ENCODE measurements at places on chromosomes 1 and 21.

- DNase-seq = no peak
Observed at GRCh38 chr1:219090607-219091006, 83.1 kb upstream of the LYPLAL1 start.

DNA sequence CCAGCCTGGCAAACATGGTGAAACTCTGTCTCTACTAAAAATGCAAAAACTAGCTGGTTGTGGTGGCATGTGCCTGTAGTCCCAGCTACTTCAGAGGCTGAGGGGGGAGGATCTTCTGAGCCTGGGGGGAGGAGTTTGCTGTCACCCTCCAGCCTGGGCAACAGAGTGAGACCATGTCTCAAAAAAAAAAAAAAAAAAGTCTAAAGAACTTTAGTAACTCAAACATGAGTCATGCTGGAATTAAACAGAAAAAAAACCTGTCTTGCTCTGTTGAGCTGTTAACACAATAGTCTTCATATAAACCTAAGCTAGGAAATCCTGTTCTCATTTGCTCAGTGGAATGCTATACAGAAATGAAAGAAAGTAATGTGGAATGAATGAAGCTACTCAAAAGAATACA, 16.7 kb upstream of the DISP1 start:
- no peak for DNase-seq

- DNase-seq = no peak
Observed at GRCh38 chr1:210369425-210369824, 40.7 kb downstream of the HHAT start.

DNA sequence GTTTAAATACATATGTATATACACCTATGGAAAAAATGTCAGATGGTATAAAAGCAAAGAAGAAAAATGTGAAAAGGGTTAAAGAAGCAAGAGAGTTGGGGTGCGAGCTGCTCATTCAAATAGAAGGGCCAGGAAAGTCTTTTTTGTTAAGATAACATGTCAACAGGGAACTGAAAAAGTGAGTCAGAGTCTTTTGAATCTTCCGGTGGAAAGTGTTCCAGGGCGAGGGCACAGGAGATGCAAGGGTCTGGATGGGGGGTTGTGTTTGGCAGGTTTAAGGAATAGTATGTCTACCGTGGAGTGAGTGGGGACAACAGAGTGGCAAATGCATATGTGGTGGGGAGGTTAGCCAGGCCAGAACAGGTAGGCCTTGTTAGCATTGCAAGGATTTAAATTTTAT, 22.2 kb upstream of the GNG12 start:
- DNase-seq = no peak

GRCh38 chr21:16215663-16216183, 485.9 kb downstream of the USP25 start:
- no peak for DNase-seq

DNA sequence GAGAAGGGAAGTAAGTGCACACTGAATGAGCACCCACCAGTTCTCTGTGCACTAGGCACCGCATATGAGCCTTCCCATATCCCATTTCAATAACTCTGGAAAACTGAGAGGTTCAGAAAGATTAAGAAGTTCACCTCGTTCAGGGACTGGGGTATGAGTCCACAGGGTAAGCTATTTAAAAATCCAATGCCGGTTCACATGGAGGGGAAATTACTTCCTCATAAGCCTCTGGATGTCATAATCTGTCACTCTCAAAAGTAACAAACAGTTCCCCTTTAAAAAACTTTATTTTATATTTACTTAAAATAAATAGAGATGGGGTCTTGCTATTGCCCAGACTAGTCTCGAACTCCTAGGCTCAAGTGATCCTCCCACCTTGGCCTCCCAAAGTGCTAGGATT, 1.9 kb downstream of the OR2B11 start:
- no peak for DNase-seq

DNA sequence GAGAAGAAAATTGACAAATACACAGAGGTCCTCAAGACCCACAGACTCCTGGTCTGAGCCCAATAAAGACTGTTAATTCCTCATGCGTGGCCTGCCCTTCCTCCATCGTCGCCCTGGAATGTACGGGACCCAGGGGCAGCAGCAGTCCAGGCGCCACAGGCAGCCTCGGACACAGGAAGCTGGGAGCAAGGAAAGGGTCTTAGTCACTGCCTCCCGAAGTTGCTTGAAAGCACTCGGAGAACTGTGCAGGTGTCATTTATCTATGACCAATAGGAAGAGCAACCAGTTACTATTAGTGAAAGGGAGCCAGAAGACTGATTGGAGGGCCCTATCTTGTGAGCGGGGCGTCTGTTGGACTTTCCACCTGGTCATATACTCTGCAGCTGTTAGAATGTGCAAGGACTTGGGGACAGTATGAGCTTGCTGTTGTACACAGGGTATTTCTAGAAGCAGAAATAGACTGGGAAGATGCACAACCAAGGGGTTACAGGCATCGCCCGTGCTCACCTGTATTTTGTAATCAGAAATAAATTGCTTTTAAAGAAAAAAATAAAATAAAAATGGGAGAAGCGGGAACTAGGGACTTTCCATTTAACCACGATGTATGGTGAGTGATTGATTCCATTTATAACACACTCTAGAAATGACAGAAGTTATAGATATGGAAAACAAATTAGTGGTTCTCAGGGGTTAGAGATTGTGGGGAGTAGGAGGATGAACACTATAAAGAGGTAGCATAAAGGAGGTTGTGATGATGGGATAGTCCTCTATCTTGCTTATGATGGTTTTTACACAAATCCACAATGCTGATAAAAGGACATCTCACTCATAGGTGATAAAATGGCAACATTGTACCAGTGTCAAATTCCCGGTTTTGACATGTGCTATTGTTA, 244.7 kb downstream of the MRPL39 start:
- no peak for DNase-seq

GRCh38 chr1:204756811-204757210, 71.3 kb upstream of the LRRN2 start:
- DNase-seq = no peak

DNA sequence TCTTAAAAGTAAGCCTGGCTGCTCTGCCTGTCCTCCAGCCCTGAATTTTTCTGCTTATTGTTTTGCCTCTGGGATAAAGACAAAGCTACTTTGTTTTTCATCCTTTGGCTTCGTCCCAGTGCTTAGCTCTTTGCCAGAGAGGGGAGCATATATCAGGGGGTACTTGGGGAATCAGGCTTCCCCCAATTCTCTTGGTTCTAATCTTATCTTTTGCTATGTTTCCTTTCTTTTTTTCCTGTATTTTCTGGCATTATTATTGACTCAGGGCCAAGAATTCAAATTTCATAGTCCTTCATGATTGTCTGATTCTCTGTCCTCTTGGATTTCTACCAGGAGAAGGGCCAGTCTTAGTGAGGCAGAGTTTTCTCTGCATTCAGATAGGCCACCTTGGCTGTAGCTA, 51.2 kb downstream of the GIPC2 start:
- no peak for DNase-seq

- DNase-seq = no peak
Observed at GRCh38 chr1:115113766-115114165, 24.5 kb upstream of the TSPAN2 start.

DNA sequence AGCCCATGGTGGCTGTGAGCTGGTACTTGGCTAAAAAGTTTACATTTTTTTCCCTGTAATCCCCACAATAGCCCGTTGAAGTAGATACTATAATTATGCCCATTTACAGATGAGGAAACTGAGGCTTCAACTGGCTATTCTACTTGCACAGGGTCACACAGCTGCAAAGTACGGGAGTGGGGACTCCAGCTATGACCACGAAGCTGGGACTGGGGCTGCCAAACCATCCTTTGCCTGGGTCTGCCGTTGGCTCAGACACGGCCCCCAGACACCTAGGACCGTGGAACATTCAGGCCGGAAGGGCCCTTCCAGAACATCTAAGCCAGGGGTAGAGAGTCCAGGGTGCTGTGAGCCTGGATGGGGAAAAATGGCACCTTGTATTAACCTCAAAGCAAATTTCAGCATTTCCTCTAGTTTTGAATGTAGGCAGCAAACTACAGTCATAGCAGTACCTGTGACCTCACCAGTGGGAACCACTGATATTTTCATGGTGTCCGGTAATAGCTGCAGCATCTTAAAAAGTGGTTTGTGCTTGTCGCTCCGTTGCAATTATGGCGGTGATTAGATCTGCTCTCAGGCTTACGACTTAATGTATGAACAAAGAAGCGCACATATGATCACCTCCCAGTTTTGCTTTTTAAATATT, 4.3 kb downstream of the TP73 start:
- no peak for DNase-seq

DNA sequence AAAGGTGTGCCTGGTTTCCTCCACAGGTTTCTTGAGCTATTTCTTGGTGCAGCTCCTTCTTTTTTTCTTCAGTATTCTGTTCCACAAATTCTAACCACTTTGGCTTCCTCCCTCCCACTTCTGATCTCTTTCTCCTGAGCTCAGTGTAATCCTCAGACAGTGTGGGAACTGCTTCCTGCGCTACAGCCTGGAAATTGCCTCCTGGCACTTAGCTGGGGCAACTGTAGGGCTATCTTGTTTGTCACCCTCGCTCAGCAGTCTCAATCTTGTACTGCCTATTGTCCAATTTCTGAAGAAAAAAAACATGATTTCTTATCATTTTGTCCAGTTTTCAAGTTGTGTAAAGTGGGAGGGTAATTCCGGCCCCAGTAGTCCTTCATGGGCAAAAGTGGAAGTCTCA, 24.0 kb upstream of the GALNT2 start:
- no peak for DNase-seq

GRCh38 chr1:2642131-2642559, 9.3 kb upstream of the MMEL1 start:
- no peak for DNase-seq

- no peak for DNase-seq
Observed at GRCh38 chr1:164443166-164443565, 115.8 kb upstream of the PBX1 start.

Data from T-helper 9 cell (primary cell).